ENCODE measurements at places on chromosomes 6 and 20. TPM values are rescaled to one million over a fixed set of nuclear protein-coding genes. Genes with fewer than 3 reads are reported as not detected.

DNA sequence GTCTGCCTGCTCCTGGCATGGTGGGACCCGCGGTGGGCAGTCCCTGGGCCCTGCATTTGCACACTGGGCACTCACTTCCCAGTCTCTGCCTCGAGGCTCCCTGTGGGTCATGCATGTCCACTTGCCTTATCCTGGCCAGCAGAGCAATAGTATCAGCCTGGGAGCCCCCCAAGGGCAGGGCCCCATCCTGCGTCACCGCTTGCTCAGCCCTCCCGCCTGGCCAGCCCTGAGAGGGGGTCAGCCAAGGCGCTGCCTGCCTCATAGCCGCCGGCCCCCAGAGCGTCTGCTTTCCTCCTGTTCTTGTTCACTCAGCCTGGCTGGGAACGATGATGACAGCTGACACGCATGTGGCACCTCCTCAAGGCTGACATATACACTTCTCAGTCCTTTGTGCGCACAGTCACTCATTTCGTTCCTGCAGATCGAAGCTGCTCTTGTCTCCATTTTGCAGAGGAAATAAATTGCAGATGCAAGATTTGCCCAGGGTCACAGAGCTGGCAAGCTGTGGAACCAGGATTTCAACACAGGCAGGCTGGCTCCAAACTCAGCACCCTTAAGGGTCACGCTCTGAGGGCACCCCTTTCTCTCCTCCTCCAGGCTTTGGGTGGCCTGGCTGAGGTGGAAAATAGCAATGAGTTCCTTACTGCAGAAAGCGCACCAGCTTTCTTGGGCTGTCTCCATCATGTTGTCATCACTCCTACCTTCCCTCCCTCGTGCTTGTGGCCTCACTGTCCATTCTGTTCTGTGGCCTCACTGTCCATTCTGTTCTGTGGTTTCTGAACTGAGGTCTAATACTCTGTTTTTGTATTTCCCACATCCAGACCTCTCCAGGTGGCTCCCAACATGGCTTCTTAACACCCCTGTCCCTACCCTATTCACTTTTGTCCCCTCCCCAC lies 17.2 kb downstream of the KCNK17 start:
- DNase-seq = no peak

Gene ANKRD66
- not detected for total RNA-seq

DNA sequence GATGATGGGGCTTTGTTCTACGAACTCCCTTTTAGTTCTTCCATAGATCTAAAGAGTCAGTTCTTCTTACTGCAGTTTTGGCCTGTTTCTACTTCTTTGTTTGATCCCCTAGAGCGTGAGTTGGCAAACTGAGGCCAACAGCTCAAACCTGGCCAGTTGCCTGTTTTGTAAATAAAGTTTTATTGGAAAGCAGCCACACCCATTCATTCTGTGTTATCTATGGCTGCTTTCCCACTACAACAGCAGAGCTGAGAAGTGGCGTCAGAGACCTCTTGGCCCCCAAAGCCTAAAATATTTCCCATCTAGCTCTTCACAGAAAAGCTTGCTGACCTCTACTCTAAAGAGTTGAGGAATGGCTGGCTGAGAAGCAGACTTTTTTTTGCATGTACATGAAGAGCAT lies 52.2 kb downstream of the EYA2 start:
- no peak for DNase-seq

GRCh38 chr20:10802236-10802635 lies 128.4 kb upstream of the JAG1 start:
- no peak for DNase-seq

DNA sequence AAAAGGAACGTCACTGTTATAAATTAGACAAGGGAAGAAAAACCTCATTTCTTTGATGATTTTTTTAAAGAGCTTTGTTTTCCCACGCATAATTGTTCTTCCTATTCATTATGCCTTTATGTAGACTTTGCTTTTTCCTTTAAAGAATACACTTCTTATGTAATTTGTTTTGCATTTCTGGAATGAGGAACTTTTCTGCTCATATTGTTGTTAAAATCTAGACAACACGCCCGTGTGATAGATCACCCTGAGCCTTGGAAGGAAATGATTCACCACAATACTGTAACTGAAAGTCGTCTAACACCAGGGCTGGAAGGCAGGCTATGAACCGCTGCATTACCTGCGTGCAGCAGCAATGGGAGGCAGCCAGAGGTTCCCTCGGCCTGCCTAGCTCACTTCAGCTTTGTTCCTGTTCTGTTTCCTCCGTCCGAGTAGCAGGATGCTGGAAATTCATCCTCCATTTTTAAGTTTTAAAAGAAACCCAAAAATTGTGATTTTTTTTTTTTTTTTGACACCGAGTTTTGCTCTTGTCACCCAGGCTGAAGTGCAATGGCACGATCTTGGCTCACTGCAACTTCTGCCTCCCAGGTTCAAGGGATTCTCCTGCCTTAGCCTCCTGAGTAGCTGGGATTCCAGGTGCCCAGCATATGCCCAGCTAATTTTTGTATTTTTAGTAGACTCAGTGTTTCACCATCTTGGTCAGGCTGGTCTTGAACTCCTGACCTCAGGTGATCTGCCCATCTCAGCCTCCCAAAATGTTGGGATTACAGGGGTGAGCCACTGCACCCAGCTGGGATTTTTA lies 49.6 kb upstream of the ZNF217 start:
- no peak for DNase-seq

Gene LCA5
- total RNA-seq = 18.8 TPM

DNA sequence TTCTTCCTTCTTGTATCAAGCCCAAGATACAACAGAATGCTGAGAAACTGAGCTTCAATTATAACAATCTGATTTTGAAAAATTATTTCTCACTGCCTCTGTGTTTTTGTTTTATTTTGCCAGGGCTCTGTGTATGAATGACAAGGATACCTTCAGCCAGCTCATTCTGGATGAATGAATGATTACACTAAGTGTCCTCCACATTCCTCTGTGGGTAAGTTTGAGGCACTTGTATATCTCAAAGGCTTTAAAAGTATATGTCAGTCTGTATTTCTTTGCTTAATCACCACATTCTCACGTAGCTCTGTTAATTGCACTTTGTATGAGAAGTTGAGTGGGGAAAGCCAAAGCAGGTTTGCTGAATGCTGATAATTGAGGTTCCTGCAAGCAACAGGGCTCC lies 95.1 kb downstream of the TIAM2 start:
- no peak for DNase-seq

Gene FLRT3
- not detected for total RNA-seq

Gene GPR63
- not detected for total RNA-seq

Gene ID4
- 38.2 TPM for total RNA-seq

- no peak for DNase-seq
Measured at GRCh38 chr6:69489970-69490369, 306.8 kb downstream of the LMBRD1 start.

Gene EYA2
- not detected for total RNA-seq

Gene IER3
- total RNA-seq = 297 TPM

Gene DEFB123
- total RNA-seq = not detected

GRCh38 chr6:39665861-39666260 lies 59.3 kb downstream of the KIF6 start:
- DNase-seq = no peak

- DNase-seq = peak; percentile 60
Measured at GRCh38 chr6:138162111-138162954, 594 bp downstream of the ARFGEF3 start.

Gene CDC5L
- 32.5 TPM for total RNA-seq

- no peak for DNase-seq
Measured at GRCh38 chr6:108748055-108748454, 100.2 kb upstream of the ARMC2 start.

Gene TBXT
- 2.2 TPM for total RNA-seq

Gene PLCB1
- not detected for total RNA-seq

GRCh38 chr6:35406711-35407485 lies 45.2 kb upstream of the FANCE start:
- DNase-seq = no peak

DNA sequence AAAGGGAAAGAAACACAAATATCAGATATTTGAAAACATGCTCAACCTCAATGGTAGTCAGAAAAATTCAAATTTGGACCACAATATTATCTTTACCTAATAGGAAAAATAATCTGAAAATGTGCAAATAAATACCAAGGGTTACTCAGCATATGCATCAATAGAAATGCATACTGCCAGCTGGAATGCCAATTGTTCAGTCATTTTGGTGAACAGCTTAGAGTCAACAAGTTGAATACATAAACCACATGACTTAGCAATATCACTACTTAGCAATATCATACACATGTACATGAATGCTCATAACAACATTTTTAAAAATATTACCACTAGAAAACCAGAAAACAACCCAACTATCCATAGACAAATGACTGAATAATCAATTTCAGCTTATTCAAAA lies 212.7 kb downstream of the PTPRK start:
- DNase-seq = no peak

Gene TCF15
- total RNA-seq = 3.1 TPM

DNA sequence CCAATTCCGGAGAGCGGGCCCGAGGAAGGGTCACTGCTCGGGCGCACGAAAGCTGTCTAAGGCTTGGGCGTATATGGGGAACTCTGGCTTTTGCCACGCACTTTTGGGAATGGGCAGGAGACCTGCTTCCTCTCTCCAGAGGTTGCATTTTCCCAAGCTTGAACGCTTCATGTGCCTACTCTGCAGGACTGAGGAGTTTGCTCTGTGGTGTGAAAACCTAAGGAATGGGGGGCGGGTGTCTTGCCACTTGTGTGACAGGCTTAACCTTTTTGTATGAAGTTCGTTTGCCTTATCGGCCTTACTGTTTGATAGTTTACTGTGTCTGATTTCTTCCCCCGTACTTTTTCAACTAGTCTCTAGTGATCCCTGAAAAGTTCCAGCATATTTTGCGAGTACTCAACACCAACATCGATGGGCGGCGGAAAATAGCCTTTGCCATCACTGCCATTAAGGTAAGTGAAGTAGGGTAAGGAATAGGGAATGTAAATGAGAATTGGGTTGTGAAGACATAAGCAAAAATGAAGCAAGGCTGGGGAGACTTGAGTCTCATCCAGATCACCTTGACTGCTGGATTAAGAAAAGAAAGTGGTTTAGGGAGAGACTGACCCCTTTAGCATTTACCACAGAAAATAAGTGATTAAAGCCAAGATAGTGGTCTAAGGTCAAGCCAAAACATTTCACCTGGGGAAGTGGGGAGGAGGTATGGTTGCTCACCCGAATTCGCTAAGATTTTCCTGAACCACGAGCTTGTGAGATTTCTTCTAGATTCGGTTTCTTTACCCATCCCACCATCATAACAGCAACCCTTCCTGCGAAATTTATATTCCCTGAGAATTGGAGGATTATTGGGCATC lies 627 bp downstream of the RPS18 start:
- DNase-seq = no peak

- peak; percentile 44 for DNase-seq
Measured at GRCh38 chr20:43844778-43845614, 69.7 kb upstream of the TOX2 start.

GRCh38 chr6:151057061-151057460 lies 182.7 kb upstream of the AKAP12 start:
- DNase-seq = no peak

Gene SAMD5
- total RNA-seq = under 0.01 TPM

GRCh38 chr6:91155129-91155785 lies 568.4 kb upstream of the MAP3K7 start:
- no peak for DNase-seq

Gene TRIM31
- total RNA-seq = not detected

GRCh38 chr6:15420959-15421438 lies 175.1 kb downstream of the JARID2 start:
- DNase-seq = peak; percentile 66

Gene KIAA0408
- not detected for total RNA-seq

DNA sequence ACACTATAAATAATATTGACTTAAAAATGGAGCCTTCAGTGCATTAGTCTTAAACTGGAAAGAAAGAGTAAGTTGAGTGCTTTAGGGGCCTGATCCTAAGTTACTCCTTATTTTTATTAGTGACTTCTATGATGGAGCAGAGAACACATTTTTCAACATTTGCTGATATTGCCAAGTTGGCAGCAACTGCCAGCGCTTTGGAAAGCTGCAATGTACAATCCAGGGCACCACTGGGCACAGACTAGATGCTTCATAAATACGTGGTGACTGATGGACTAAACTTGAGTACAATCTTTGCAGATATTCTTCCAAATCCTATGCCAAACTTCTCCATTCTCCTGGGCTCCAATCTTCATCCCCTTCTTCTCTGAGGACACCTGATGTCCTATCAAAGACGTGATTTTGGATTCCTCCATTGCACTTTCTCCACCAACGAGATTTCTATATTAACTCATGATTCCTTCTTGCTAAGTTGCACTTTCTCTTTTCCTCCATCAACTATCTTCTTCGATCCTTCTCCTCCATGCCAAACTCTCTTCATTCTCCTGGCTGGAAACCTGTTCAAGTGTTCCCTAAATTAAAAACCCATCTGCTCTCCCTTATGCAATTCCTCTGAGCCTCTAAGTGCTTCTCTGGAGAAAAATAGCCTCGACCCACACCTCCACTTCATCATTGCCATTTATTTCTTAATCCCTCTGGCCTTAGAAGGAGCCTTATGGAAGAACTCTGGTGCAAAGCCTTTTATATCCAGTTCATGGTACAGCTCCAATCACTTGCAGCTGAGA lies 28.5 kb upstream of the PAK5 start:
- DNase-seq = peak; percentile 74

- DNase-seq = no peak
Measured at GRCh38 chr6:54690596-54690995, 156.0 kb upstream of the FAM83B start.

All from G401 (cell line).